ENCODE measurements at places on chromosomes 11 and 22.

- DNase-seq, result no peak
These were observed 46.6 kb downstream of the KDM2A start for GRCh38 chr11:67165623-67166022.

- no peak for DNase-seq
These were observed 103.4 kb downstream of the ATXN10 start for GRCh38 chr22:45775062-45775461.

DNA sequence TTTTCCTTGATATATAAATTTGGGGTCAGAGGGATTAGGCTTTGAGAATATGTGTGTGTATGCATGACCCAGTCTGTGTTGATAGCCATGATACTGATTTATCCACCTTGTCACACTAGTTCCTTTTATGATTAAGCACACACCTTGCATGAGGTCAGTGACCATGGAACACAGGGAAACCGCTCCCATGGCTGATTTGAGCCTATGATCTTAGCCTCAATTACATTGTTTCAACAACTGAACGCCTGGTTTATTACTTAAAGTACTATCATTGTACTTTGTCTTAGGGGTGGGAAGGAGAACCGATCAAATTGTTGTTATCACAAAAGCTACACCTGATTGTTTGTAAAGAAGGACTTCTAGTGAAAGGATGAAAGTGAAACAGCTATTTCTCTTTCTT is 70.7 kb downstream of the ARFGAP2 start:
- DNase-seq, result no peak

DNA sequence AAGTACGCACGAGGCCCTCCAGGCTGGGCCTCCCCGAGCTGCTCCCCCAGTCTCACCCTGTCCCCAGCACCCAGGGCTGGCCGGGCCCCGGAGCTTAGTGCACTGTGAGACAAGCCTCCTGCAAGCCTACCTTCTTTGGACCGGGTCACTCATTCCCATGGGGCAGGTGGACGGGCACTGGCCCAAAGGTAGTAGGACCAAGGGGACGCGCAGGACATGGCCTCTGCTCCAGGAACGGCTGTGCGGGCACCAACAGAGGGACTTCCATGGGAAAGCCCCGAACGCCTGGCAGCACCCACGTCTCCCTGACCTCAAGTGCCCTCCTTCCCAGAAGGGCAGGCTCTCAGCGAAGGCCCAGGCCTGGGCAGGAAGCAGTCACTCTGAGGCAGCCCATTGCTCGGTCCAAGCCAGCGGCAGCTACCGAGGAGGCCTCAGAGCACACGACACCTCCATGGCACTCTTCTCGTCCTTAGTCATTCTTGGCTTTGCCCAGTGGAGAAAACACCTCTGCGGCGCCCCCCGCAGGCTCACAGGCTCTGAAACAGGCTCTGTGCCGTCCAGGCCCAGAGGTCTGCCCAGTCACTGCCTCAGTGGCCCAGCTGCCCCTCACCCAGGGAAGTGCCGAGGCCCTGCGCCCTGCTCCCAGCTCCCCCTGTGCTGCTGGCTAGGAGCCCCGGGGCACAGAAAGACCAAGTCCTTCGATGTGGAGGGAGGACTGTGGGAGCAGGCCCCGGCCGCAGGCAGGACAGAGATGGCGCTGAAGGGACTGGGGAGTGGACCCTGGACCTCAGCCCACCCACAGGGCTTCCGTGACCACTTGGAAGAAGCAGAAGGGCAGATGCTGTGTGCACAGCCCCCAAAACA is 3.8 kb downstream of the MOB2 start:
- DNase-seq, result no peak

GRCh38 chr22:18104566-18104965 is 6.0 kb upstream of the TUBA8 start:
- peak; percentile 24 for DNase-seq

DNA sequence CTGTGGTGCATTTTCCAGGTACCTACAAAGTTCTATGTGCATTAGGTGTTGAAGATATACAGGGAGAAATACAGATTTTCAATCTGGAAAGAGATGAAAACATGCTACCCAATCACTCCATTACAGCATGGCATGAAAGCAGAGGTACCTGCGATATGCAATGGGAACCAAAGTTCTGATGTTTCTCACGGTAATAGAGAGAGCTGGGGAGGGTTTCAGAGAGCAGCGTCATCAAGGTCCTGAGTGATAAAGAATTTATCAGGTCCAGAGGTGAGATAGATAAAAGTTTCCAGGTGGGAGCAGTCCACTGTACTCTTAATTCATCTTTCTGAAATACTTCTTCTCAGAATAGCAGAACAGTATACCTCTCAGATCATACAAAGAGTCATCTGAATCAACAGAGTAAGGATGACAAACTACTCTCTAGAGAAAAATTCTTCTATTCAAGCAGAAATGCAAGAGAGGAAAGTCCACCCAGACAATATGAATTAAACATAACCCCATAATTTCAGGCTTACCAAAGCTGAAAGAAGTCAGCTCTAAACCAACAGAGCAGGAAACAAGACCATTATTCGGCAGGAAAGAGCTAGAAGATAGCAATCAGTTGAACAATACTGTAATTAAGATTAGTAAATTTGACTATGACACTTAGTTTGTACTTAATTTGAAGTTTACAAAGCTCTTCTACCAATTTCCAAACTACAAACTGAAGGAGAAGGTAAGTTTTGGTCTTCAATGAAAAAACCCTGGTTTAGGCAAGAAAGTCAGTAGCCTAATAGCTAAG is 12.8 kb downstream of the CTSC start:
- DNase-seq, result no peak
